K562 (cell line): ENCODE measurements at places on chromosomes 12 and 14.

GRCh38 chr12:108551535-108551934 lies 9.4 kb downstream of the SART3 start:
- no peak for DNase-seq

- no peak for DNase-seq
These were observed 20.5 kb upstream of the ZFP36L1 start for GRCh38 chr14:68813318-68813838.

- DNase-seq, result no peak
These were observed 62.8 kb upstream of the RFLNA start for GRCh38 chr12:124231980-124232653.

DNA sequence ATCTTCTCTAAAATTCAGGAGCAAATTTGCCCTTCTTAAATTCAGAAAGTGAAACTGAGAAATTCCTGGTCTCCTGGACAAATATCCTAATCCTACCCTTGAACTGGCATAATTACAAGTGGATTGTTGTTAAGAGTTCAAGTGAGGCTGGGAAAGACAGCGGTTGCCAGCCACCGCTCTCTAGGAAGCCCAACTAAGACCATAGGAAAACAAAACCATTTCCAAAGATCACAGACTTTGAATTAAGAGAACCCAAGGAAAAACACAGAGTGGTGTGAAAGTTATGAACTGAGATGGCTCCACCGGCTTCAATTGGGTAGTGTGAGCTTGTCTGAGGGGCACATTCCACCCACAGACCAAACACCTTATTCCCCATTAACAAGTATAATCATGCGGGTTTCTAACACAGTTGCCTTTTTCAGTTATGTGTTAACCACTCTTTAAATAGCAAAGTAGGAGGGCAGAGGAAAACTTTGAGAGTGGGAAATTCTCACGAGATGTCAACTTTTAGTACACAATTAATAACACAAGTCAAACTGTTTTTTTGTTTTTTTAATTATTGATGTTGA lies 1628.8 kb upstream of the SEL1L start:
- DNase-seq, result no peak

GRCh38 chr14:74018174-74018585 lies 908 bp downstream of the ENTPD5 start:
- DNase-seq, result no peak

GRCh38 chr12:29067430-29067829 lies 81.6 kb upstream of the FAR2 start:
- no peak for DNase-seq

DNA sequence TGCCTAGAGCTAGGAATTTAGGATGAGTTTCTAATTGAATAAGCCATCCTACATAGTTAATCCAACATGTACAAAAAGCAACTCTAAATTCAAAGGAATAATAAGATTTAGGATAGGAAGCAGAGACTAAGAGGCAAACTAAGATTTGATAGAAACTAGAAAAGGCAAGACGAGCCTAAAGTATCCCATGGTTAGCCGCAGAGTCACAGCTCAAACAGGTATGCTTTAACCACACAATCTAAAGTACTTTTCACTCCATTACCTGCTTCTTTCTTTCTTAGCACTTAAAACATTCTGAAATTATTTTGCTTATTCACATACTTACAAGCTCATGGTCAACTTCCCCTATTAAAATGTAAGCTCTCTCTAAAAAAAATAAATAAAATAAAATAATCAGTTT lies 51.8 kb downstream of the OTOGL start:
- DNase-seq, result no peak

GRCh38 chr12:51342416-51342815 lies 4.1 kb downstream of the CELA1 start:
- DNase-seq, result no peak
